ENCODE measurements at places on chromosomes 5 and 9.

GRCh38 chr9:250625-251024 is 36.0 kb downstream of the DOCK8 start:
- DNase-seq, result no peak

DNA sequence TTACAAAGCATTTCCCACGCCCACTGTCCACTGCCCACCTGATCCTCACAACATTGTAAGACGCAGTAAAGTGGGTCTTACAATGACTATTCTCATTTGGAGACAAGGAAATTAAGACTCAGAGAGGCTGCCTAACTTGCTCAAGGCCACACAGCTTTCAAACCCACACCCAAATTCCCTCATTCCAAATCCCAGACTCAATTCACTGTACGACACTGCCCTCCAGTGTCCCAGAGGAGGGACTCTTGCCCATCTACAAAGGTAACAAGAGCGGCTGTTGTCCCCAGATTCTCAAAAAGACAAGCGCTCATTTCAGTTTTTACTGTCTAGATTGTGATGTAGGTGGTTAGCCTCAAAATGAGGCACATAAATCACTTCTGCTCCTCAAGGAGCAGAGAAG is 184.6 kb downstream of the ACTL7B start:
- no peak for DNase-seq

GRCh38 chr9:77820293-77820954 is 172.3 kb upstream of the GNA14 start:
- DNase-seq, result no peak

GRCh38 chr5:161387121-161387520 is 159.4 kb downstream of the GABRB2 start:
- no peak for DNase-seq

GRCh38 chr9:92616655-92617111 is 53.2 kb downstream of the IPPK start:
- no peak for DNase-seq

- no peak for DNase-seq
These were observed 87.5 kb upstream of the CDH9 start for GRCh38 chr5:27125856-27126255.

GRCh38 chr9:124894741-124895170 is 32.8 kb downstream of the ARPC5L start:
- DNase-seq, result no peak

DNA sequence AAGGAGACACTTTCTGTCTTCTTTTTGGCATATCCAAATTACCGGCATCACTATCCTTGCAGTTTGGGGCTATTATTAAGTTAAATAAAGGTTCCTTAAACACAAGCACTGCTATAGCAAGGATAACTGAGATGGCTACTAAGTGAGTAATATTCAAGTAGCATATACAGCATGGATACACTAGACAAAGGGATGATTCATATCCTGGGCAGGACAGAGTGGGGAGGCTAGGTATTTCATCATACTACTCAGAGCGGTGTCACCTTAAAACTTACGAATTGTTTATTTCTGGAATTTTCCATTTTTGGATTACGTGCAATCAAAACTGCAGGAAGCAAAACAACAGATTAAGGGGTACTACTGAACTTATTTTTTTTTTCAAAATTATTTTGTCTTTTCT is 54.1 kb downstream of the FER start:
- DNase-seq, result no peak

DNA sequence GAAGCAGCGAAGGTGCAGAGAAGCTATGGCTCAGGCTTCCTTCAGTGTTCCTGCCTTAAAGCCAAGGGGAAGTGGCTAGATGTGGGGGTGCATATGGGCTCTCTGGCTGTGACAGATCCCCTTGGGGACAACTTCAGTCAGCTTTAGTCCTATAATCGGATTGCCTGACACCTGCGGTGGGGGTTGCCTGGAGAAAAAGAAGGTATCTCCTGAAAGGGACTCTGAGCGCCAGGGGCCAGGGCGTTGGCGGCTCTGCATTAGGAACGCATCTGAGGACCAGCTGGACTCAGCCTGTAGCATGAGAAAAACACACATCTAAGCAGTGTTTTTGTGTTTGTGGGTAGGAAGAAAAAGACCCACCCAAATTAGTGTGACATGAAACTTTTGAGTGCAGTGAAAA is 84.3 kb upstream of the OTULINL start:
- DNase-seq, result no peak
